ENCODE measurements at places on chromosomes 16 and 17. TPM values are rescaled to one million over a fixed set of nuclear protein-coding genes. Genes with fewer than 3 reads are reported as not detected.

Gene TERB1
- 0.21 TPM for total RNA-seq

Gene KRTAP4-5
- total RNA-seq, result not detected

Gene ZPBP2
- total RNA-seq, result not detected

Gene UNC13D
- total RNA-seq, result 6.2 TPM

Gene PPL
- total RNA-seq, result 150 TPM

Gene SLX4
- total RNA-seq, result 1.7 TPM

Gene SEC14L1
- 32.5 TPM for total RNA-seq

Gene SEZ6
- total RNA-seq, result not detected

Gene HYDIN
- total RNA-seq, result 0.43 TPM

Gene SDR42E2
- not detected for total RNA-seq

Gene ARL4D
- 47.2 TPM for total RNA-seq

Gene GINS2
- 2.4 TPM for total RNA-seq

Gene GPR142
- not detected for total RNA-seq

Gene HOXB1
- not detected for total RNA-seq

Gene QPRT
- 54.5 TPM for total RNA-seq

Gene LIG3
- 24.6 TPM for total RNA-seq

Gene MED1
- 19.6 TPM for total RNA-seq

Gene ADAMTS18
- total RNA-seq, result under 0.01 TPM

All from tracheal epithelial cell (primary cell).